Renal cortical epithelial cell (primary cell): ENCODE measurements at places on chromosomes 6 and 20. TPM values are rescaled to one million over a fixed set of nuclear protein-coding genes. Genes with fewer than 3 reads are reported as not detected.

- DNase-seq = no peak
Measured at GRCh38 chr6:52330470-52330869, 31.5 kb upstream of the PAQR8 start.

CST1 gene
- not detected in 2 replicates for total RNA-seq

DNA sequence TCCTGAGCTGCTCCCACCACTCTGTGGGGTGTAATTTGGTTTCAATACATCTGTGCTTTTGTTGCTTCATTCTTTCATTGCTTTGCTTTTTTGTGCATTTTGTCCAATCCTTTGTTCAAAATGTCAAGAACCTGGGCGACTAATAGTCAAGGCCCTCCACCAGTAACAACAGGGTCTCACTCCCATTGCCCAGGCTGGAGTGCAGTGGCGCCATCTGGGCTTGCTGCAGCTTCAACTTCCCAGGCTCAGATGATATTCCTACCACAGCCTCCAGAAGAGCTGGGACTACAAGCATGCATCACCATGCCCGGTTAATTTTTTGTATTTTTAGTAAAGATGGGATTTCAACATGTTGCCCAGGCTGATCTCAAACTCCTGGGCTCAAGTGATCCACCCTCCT is 169.2 kb downstream of the EYA2 start:
- no peak for DNase-seq

GRCh38 chr6:38968702-38969149 is 79.9 kb upstream of the GLP1R start:
- no peak for DNase-seq

- DNase-seq = peak; percentile 37
Measured at GRCh38 chr6:17585766-17586490, 14.2 kb upstream of the FAM8A1 start.

DNA sequence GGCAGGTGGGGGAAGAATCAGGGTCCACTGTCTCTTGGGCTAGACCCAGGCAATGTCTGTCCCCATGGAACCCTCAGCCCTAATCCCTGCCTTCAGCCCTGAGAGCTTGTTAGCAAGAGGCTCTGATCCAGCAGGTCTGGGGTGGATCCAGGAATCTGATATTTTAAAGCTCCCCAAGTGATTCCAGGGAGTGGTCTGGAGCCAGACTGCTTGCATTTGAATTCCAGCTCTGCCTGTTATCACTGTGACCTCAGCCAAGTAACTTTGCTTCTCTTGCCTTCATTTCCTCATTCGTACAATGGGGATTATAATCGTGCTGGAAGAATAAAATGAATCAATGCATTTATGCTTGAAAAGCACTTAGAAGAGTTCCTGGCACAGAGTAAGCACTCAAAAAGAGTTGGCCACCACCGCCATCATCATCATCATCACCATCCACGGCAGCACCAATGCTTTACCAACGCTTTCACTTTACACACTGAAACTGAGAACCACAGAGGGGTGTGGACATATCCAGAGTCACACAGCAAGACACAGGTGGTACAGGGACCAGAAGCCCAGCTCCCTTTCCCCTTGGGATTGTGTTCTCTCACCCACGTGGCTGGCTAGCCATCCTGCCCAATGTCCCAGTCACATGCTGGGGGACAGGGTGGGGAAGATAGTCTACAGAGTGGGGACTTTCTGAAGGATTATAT is 75.7 kb upstream of the RALY start:
- no peak for DNase-seq
